ENCODE measurements at places on chromosomes 11 and 22.

- no peak for DNase-seq
Measured at GRCh38 chr11:1631066-1631568, 1.5 kb downstream of the KRTAP5-5 start.

DNA sequence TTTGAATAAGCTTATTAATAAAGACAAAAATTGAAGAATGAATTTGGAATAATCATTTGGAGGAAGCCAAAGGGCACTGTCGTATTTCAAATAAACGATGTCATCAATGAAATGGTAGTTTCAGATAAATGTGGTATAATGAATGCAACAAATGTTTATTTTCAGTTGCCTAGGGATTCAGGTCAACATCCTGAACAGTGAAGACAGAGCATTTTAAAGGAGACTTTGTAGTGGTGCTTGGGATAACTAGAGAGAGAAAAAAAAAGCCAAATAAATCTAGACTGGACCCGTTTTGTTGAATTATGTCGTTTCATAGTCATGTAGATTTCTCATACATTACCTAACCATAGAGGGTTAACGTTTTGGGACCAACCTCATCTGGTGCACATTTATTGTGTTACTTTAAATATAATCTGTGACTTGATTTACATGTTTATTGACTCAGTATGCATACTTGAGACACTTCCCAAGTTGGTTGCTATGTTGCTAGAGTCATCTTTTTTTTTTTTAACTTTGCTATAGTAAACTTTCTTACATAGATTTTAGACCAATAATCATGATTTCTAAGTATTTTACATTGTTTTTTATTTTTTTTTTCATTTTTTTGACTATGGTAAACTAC is 111.1 kb downstream of the NCAM1 start:
- no peak for DNase-seq

DNA sequence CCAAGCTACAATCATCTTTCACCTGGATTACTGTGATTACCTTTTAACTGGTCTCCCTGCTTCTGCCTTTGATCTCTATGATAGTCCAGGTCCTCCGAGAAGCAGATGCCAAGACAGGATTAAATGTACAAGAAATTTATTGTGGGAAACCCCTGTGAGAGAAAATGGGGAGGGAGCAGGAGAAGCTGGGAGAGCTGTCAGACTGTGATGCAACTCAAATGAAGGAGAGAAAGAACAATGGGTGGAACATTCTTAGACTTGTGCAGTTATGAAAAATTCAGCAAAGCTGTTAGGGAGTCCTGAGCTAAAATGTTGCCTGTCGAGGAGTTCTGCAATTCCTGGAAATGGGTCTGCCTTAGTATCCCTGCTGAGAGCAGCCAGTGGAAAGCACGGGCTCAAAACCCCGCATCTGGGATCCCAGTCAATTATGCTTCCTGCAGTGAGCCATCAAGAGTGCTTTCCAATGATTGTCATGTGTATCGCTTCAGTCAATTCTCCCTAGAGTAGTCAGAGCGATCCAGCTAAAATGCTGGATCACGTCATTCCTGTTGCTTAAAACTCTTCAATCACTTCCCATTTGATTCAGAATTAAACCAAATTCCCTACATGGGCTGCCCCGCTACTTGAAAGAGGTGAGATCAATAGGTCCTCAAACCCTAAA is 16.5 kb upstream of the CSTF3 start:
- DNase-seq, result no peak

DNA sequence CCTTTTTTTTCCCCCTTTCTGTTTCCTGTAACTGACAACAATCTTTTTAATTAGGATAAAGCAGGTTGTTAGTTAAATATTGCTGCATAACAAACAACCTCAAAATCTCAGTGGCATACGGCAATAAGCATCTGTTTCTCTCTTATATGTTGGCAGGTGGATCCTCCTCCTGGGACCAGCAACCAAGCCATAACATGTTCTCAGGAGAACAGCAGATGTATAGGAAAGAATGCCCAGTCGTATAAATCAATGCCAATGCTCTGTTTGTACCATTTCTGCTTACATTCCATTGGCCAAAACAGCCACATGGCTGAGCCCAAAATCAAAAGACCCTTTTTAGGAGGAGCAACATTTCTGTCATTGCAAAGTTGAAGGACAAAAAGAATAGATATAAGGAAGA is 445.7 kb downstream of the AASDHPPT start:
- DNase-seq, result no peak

- DNase-seq, result no peak
Measured at GRCh38 chr11:115162919-115163318, 341.3 kb downstream of the CADM1 start.

- no peak for DNase-seq
Measured at GRCh38 chr11:68213135-68213515, at the start of gene KMT5B. Gene KMT5B (minus strand): TSS chr11:68213296. CDS start chr11:68190076, 23,220 bp downstream.

GRCh38 chr11:266676-267439 is 11.3 kb upstream of the NLRP6 start:
- no peak for DNase-seq

DNA sequence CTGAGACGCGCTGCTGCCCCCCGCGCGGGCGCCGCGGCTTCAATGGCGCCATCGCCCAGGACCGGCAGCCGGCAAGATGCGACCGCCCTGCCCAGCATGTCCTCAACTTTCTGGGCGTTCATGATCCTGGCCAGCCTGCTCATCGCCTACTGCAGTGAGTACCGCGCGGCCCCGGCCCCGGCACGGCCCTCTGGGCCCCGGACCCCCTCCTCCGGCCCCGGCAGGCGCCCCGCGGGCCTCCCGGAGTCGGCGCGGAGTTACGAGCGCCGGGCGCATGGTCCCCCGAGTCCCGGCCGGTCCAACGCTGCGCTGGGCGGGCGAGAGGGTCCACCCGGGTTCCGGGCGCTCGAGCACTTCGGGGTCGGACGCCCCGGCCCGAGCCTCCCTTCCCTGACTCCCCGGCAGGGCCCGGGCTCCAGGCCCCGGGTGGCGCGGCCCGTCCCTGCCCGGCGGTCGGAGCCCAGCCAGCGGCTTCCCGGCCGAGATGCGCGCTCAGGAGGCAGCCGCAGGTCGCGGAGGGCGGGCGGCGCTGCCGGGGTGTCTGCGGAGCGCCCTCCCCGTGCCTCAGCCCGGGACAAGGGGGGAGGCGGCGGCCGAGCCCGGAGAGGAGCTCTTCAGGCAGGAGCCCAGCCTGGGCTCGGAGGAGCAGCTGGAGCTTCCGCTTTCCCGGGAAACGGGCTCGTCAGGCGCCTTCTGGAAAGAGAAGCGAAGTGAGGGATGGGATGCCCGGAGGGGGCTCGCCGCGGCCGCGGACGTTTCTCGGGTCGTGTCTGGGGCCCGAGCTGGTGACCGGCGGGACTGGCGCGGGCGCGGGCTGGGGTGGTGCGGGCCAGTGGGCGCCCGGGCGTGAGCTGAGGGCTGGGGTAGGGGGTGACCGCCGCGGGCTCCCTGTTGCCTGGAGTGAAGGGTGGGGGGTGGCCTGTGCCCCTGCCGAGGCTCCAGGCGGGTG is 1337.8 kb downstream of the BRD1 start:
- DNase-seq, result no peak

- DNase-seq, result no peak
Measured at GRCh38 chr11:87213444-87213843, 175.7 kb downstream of the TMEM135 start.

DNA sequence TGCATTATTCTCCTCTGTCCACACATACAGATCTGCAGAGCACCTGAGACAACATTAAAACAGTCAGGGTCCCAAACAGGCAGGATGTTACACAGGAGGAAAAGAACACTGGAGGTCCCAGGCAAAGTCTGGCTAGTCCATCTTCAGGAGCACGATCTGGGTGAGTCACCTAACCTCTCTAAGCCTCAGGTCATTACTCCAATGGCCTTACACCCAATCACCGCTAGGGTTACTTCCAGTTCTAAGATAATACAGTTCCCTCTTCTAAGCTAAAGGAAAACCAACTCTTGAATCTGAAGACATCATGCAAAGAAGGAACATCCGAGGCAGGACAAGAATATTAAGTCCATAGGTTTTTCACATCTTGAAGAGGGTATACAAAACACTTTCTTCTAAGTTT is 24.5 kb downstream of the ASCC2 start:
- no peak for DNase-seq

DNA sequence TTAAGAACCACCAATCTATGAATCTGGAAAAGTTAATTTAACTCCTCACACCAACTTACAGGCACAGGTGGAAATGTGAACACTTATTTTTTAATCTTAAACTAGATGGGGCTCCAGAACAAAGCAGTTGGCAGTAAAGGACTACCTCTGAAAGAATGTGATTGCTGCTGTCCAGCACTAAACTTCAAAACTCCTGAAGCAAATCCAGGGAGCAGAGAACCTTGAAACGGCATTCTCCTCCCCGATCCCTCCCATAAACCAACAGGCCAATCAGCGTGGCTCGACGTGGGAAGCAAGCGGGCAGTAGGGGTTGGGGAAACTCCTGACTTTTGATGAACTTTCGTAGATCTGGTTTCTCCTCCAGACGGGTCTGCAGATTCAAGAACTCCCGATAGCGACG is 5.0 kb downstream of the SNX19 start:
- DNase-seq, result no peak

GRCh38 chr22:47783433-47784366 is 1021.2 kb downstream of the TBC1D22A start:
- DNase-seq, result no peak

GRCh38 chr11:46383974-46384701 is 2.7 kb downstream of the MDK start:
- DNase-seq, result no peak

- no peak for DNase-seq
Measured at GRCh38 chr11:57072640-57073039, 83.9 kb downstream of the OR5AK2 start.

DNA sequence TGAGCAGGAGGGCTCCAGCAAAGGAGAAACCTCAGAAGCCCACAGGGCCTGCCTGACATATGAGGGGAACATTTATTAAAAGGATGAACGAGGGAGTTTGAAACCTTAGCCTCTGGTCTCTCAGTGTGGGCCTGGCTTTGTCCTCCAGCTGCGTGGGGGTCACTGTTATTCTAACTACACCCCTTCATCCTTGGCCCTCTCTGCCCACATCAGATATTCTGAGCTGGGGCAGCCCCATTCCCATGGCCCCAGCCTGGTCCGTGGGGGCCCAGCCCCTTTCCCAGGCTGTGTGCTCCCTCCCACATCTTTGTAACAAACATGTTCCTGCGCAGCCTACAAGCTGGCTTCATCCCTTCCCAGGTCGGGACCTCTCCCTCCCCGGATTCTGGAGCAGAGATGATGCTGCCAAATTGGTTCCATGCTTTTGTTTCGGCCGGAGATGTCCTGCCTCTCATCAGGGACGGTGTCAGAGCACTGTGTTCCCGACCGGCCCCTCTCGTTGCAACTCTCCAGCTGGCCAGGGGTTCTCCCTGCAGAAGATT is 4.0 kb downstream of the FXYD6 start:
- DNase-seq, result no peak

DNA sequence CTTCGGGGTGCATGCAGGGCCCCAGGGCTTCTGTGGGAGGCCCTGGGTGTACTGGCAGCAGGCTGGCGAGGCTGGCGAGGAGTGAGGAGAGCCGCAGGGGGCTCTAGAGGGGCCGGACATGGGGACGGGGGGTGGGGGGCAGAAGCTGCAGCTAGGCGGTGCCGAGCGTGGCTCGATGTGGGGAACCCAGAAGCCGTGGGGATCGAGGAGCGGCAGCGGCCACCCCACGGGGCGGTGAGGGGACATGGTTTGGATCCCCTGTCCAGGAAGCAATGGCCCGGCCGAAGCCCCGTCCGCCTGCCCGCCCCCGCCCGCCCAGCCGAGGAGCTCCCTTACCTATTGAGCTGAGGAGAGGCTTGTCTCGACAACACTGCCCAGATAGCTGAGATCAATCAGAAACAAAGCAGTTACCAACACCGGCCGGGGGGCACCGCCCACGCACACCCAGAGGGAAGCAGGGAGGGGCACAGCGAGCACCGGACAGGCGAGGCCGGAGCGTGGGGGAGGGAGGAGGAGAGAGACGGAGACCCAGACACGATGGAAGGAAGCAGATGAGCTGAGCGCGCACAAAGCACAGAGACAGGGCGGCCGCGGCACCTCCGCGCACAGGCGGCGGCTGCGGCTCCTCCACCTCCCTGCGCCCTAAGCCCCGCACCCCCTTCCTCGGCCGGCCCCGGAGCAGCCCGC is 38.7 kb downstream of the IGSF9B start:
- no peak for DNase-seq

DNA sequence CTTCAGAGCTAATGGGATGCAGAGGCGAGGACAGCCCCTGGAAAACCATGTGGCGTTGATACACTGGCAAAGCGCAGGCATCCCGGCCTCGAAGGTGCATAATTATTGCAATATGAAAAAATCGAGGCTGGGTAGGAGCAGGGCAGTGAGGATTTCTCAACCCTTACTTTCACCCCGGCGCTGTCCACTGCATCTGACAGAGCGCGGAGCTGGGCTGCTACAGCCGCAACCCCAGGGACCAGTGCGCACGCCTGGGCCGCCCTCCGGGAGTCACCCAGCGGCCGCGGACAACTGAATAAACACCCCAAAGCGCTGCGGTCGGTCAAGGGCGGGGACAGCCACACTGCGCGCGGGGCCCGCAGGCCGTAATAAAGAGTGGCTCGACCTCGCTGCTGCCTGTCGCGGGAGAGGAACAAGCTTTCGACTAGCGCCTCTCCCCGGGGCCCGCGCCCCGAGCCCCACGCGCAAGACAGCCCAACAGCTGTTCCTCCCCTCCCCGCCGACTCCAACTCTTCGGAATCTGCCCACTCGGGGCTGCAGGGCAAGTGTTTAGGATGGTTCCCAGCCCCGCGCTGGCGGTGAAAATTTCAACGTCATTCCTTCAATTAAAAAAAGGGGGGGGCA is 3.6 kb upstream of the WT1 start:
- DNase-seq, result no peak

GRCh38 chr11:84019571-84020194 is 733.5 kb upstream of the CCDC90B start:
- DNase-seq, result no peak

- no peak for DNase-seq
Measured at GRCh38 chr11:1201395-1202153, 21.3 kb upstream of the MUC5B start.

DNA sequence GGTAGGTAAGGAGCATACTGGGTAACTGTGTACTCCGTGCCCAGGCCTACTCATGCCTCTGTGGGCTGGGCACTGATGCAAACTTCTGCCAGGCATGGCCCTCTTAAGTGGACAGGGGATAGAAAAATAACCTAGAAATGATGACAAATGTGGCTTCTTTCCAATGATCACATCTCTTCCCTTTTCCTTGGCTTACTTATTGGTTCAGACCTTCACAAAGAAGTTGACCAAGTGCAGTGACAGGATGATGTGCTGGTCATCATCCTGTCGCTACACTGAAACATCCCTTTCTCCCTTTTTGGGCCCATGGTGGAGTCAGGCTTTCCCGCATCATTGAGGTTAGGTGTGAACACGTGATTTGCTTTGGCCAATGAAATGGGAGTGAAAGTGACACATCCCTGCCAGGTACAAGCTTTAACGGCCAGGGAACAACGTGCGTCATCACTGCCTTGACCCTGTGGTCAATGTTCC is 31.8 kb upstream of the APOBEC3A start:
- DNase-seq, result no peak

Data from GM12878 (cell line).